Fibroblast of the conjunctiva (primary cell): ENCODE measurements at places on chromosomes 2 and 18.

- peak; percentile 73 for DNase-seq
Observed at GRCh38 chr2:238727585-238728329, 120.1 kb upstream of the TWIST2 start.

DNA sequence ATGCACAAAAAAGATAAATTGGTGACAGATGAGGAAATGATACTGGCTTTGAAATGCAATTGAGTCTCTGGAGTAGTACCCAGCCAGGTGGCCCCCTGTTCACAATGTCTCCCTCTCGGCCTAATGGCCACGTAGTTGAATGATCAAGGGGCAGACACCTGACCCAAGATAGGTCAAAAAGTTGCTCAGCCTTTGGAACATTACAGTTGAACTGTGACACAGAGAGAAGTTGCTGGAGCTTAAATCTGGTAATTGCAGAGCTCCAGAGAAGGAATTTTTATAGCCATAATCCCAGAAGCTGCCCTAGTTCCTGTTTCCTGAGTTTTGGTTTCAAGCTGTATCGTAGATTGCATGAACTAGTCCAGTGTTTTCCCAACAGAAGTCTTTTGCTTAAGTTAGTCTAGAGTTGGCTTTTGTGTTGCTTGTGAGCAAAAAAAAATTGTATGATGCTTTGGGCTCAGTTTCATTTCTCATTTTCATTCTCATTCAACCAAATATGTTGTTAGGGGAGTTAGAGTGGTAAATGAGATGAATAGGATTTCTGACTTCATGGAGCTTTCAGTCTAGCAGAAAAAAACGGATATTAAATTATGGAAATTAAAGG is 117.9 kb downstream of the CSRNP3 start:
- DNase-seq: no peak

DNA sequence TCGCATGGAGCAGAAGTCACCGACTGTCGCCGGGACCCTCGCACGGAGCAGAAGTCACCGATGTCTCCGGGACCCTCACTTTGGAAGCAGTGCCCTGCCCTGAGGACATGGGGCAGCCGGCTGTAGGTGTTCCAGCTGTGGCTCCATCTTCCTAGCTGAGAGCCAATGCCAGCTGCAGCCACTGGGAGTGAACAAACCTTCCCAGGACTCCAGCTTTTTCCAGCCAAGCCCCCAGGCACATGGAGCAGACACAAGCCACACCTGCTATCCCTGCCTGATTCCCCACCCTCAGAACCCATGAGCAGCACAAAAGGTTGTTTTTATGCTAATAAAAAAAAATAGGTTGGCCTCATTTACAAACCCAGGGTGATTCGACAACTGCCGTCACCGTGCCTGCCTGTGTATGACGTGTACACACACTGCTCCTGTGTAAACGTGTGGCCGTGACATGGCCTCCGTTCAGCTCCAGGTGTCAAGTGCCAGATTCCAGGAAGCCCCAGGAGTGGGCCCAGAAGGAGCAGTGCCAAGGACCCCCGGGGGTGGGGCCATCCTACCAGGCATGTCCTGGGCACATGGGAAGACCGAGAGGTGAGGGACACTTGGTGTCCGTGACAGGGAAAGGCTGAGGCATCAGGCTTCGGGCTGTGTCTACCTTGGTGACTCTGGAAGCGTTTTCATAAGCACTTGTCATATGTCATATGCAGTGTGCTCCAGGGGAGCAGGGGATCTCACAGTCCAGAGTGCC is 91.5 kb downstream of the EIPR1 start:
- DNase-seq: no peak

DNA sequence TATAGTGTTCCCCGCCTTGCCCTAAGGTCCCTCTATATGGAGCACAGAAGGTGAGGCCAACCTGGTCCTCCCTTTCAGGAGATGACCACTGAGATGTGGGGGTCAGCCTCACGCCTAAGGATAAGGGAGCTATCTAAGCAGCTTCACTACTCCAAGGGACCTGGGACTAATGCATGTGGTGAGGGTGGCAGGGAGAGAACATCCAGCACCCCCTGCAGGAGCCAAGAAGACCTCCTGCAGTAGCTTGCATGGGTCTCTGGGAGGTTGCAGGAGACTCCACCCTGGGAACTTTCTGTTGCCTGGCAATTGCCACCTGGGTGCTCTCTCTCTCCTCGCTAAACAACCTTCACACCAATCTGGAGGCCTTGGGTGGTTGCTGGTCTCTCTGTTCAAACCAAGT is 93.0 kb upstream of the KLHL29 start:
- no peak for DNase-seq

DNA sequence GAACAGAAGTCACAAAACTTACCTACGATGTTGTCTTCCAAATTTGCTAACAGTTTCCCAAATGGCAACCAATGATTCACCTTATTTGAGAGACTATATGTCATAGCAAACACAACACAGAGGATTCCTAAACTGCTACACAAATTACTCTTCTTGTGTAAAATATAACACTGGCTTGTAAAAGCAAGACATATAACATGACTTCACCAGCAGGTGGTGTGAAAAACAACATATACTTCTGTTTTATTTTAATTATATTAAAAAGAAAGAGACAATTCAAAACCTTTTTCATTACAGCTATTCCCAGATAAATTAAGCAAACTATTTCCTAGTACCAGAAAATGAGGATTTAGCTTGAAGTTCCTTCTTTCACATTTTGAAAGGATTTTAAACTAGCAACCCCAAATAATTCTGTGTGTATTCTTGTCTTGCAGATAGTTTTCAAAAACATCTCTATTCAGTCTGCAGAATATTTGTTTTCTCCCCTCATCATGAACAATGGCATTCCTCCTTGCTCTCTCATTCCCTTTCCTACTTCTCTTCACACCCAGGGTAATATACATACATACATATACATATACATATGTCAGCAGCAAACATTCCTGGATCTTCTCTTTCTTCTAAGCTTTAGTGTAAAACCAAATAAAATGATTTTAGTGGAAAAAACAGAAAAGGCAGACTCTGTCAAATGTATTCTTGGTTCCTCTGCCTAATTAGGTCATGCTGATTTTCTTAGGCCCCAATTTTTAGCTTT is 62.1 kb downstream of the SCN3A start:
- DNase-seq: no peak

DNA sequence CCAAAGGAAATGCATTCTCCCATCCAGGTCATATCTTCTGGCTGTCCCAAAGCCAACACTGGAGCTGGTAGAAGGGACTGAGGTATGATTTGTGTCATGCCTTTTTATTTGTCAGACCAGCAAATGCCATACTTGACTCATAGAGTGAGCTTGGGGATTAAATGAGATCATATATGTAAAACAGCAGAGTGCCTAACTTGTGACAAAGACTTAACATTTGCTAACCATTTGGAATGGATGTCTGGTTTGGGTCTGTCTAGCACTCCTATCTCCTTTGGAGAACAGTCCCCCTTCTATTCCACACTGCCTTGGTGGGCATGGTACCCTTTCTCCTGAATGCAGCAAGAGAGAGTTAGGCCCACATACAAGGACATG is 128.5 kb upstream of the LGALSL start:
- DNase-seq: no peak

- DNase-seq: no peak
Observed at GRCh38 chr18:76505614-76506013, 10.6 kb upstream of the ZNF516 start.

DNA sequence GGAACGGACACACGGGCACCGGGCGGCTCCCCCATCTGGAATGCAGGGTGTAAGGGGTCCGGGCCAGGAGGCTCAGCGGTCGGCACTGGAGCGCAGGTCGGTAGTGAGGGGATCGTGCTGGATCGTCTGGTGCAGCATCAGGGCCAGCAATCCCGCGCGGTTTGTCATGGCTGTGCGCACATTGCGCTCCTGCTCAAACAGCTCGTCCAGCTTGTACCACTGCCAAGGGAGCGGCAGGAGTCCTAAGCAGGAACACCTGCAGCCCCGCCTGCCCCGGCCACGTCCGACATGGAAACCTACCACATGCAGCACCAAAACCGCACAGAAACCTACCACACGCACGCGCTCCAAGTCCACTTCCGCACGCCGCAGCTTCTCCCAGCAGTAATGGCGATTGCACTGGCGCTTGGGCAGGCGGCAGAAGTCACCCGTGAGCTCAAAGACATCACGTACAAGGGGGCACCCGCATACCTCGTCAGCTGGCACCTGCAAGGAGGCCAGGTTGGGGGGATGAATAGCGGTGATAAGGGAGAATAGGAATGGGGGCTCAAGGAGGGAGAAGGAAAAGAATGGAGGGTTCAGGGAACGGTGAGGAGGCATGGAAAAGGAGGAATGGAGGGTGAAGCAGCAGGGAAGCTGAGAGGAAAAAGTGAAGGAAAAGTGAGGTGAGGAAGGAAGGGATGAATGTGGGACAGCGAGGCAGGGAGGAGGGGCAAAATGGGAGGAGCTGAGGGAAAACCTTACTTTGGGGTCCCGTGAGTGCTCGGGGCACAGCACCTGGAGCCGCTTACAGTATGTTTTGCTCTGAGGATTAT is 1.4 kb upstream of the MBD1 start:
- DNase-seq: no peak

DNA sequence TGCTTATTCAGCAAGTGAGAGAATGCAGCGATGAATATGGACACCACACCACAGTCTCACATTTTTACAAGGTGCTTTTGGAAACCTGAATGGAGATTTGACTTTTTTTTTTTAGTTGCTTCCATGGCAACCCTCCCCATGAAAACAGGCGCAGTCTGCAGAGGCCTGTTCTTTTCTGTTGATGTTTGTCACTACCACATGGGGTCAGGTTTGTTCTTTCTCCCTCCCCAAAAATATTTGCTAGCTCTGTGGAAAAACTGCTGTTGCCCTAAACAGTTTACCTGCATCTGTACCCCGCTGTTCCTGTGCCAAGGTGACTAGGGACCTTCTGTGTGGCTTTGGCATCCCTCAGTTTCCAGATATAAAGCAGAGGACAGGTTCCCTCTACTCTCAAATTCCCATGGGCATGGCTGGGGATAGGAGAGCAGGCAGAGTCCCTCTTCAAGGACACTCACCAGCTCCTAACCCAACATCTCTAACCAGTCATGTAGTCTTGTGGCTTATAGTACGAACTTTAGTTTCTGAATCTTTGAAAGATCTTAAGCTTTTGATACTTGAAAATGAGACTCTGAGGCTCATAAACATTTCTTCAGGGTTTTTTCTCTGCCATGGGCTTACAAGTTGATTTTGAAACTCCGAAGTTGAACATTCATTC is 14.7 kb upstream of the MAPRE2 start:
- DNase-seq: no peak

- peak; percentile 71 for DNase-seq
Observed at GRCh38 chr2:31384351-31384750, 30.2 kb downstream of the XDH start.

DNA sequence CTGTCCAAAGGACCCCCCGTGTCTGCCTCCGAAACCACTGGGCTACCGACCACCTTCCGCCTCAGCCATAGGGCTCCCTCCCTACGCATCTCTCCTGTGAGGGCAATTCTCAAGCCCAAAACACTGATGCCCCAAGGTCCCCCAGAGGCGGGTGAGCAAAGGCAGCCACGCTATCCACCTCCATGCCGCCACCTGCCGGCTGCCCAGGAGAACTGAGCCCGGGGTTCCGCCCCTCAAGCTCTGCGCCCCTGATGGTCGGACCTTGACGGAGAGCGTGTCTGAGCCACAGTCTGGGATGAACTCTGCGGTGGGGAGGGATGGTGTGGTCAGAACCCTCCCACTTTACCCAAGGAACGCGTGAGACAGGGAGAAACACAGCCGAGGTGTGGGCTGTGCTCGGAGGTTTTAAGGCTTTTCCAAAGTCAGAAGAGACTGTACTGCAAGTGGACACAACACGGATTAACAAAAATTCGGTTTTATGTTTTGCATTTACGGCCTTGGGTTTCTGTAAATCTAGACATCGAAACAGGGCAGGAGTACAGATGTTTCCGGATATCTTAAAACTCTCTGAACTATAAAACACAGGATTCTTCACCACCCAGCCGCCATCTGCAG is 114.1 kb downstream of the ZNF516 start:
- DNase-seq: no peak

DNA sequence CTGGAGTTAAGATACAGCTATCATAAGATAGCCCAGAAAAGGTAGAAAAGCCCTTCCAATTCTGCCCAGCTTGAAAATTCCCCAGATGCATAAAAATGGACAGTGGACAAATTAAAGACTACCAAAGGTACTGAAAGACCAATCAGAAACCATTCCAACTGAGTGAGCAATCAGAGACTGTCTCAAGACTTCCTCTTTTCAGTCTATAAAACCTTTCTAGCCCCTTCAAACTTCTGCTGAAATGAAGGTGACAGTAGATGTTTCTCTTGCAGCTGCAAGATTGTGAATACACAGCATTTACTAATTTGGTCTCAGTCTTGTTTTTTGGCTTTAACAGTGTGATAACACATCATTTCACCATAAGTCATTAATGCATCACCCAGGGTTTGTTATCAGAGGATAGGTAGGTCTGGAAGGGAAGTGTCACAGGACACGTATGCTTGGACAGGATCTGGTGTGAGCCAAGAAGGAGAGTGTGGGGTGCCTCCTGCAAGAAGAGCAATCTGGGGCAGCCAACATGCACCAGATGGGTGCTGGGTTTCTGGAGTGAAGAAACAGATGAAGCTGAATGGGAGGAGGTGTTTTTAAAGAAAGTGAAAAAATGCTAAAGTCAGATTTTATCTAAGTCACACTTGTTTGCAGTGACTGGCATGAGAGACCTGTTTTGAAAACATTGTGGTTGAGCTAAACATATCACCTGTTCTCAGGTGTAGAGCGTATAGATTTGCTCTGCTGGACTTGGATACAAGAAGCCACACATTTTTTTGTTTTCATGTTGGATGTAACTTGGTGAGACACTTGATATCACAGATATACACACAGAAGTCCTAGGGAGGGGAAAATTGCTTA is 75.3 kb upstream of the DDX18 start:
- no peak for DNase-seq

DNA sequence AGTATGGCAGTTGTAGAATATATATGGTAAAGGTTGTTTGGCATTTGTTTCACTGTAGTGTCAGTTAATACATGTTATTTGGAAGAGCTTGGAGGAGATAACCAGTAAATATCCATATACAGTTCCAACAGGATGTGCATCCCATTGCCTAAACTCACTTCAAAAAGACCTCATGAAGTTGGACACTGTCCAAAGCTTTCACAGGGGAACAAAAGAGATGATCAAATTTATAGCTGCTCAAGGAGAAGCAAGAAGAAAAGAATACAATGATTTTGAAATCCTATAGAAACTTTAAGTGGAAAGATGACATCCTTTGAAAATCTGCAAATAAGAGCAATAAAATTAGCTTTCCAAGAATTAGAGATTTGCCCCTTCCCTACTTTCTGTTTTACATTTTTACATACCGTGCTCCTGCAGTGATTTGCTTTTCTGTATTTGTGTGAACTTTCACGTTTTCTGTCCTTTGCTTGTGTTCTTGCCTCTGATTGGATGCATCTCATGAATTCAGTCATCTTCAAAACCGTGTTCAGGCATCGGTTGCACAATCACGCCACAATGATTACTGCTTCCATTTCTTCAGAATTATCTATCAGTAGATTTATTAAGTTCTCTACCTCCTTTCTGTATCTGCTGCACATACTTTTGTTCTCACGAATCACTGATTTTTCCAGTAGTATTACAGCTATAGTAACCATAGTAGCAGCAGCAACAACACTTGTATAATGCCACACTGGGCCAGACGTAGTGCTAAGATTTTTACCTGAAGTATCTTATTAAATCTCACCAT is 83.8 kb downstream of the PARD3B start:
- DNase-seq: no peak
